ENCODE measurements at places on chromosomes 2 and 18. TPM values are rescaled to one million over a fixed set of nuclear protein-coding genes. Genes with fewer than 3 reads are reported as not detected.

DNA sequence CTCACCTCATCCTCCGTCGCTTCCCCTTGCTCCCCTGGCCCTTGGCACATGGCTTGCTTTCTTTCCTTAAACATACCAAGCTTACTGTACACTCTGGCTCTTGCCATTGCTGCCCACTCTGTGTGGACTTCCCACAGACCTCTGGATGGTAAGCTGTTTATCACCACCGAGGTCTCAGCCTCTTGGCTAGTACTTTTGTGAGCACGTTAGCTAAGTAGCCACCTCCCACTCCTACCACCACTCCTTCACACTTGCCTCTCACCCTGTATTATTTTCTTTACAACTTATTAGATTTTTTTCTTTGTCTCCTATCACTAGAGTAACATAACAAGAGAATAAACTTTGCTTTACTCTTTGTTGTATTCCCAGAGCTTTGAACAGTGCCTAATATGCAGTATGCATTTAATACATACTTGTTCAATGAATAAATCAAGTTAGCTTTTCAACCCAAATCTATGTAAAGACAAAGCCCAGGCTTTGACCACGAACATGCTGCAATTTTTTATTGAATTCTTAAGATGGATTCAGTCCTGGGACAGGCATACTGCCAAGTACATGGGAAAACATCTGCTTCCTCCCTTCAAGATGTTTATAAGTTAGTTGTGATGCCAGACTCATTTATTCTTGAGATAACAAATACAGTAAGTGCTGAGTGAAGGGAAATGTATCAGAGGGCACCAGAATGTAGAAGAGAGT lies 25.0 kb upstream of the MSGN1 start:
- DNase-seq, result no peak

GRCh38 chr2:159753797-159754196 lies 41.5 kb downstream of the MARCHF7 start:
- DNase-seq, result no peak

ZEB2 gene
- total RNA-seq, result 15.1 TPM

GRCh38 chr2:120884472-120885290 lies 149.0 kb downstream of the GLI2 start:
- no peak for DNase-seq

DNA sequence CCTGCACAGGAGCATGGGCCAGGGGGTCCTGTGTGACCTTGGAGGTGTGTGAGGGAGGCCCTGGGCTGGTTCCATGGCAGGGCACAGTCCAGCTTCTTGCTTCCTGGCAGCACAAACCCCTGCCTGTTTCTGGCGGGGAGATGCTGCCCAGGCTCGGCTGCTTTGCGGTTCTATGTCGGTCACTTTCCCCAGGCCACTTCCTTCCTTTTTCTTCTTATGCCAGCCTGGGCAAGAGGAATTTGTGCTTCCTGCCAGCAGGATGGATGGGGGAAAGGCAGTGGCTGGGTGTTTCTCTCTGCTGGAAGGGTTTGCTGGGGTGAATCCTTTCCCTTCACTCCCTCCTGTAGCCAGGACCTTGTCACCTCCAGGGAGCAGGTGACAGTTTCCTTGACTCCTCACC lies 24.3 kb downstream of the ASAP2 start:
- DNase-seq, result peak; percentile 59

HIBCH gene
- total RNA-seq, result 18.5 TPM

DNA sequence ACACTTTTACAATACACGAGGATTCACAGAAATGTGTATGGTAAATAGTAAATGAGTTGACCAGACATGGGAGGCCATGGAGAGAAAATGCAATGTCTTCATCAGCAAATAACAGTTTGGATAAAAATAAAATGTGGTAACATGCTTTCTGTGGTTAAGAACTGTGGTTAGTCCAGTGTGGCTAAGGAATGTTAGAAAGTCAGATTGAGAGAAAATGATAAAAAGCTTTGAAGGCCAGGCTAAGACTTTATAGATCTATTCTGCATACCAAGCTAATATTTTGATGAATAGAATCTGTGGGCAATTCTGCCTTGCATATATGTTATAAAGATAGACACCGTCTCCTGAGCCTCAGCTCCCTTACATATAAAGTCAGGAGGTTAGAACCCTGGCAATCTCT lies 215.9 kb downstream of the SOX11 start:
- DNase-seq, result no peak

DNA sequence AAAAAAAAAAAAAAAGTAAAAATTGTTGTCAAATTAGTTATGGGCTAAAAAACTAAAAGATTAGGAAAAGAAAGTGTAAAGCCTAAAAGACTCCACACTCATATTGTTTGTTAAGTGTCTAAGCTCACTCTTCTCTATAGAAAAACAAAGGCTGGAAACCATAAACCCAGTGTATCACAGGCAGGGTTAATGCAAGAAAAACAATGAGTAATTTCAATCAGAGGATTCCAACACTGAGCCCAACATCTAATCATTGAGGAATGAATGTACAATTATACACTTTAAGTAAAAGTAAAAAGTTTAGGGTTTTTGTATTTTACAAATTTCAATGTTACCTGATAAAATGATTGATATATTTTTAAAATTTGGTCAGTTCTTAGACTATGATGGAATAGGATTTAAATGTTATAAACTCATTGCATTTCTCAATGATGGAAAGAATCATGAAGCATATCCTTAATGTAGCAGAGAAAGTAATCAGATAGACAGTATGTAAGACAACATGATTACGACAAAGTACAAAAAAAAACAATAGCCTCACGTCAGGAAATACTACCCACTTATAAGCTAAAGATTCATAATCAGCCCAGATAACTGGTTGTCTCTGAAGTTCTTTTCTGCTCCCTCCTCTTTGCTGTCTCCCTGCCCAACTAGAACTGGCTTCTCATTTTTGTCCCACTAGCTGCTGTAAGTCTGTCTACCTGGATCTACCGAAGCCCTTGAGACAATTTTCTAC lies 44.5 kb upstream of the SP3 start:
- DNase-seq, result peak; percentile 38

- DNase-seq, result no peak
Observed at GRCh38 chr2:235914756-235915155, 253.4 kb downstream of the GBX2 start.

DNA sequence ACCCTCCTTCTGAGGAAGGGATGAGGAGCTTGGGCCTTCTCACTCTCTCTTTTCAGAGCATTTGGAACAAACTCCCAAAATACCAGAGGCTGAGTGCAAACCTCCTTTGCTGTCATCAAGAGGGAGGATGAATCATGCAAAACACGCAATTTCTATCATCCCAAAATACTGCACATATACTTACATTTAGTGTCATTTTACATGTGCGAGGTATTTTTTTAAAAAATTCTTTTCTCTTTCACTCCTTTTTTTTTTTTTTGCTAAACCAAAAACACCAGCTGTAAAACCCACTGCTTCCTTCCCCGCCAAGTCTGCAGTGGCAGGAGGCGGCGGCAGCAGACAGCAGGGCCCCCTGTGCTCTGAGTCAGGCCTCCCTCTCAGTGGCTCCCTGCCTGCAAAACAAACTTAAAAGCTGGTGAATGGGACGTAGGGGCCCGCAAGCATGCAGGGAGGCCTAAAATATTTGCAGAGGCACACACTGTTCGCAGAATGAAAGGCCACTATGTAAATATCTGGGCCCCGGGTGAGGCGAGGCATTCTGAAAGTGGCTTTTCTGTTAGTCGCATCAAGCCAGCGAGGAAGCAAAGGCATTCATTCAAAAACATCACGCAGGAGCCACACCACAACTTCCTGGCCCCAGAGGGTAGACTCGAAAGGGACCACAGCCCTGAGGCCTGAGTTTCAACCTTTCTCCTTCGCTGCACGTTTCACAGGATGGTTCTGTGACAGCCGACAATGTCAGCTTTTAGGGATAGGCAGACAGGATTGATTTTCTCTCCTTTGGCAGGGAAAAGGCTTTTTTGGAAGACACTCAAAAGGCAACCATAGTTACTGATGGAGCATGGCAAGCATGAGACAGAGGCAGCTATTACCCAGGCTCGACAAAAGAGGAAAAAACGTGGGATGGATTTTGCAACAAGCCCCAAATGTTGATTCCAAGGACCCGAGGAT lies 73.4 kb downstream of the ACTR2 start:
- DNase-seq, result peak; percentile 87

DNA sequence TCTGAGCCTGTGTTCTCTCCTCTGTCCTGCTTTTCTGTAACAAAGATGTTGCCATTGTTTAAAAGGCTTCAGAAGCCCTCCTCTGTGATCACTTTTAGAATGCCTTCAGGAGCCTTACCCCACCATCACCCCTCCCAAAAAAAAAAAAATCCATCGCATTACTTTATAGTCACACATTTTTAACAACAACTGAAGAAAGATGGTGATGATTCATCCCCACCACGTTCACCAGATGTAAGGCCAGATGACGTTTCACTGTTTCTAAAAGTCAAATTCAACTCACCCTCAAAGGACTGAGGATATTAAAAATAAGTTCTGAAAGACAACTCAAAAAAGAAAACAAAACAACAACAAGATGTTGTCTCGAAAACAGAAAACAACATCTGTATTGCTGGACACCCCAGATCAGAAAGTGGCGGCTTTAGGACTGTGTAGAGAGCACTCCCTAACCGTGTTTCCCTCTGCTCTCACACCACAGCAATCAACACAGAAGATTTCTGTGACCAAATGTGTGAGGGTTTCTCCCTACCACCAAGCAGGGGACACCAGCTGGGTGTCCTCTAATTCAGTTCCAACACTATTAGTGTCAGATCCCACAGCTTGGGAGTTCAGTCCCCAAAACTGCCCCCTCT lies 61.9 kb upstream of the CREB1 start:
- DNase-seq, result peak; percentile 38

UGT1A3 gene
- not detected for total RNA-seq

SERPINB3 gene
- total RNA-seq, result not detected

- DNase-seq, result no peak
Observed at GRCh38 chr2:8538931-8539621, 142.8 kb upstream of the ID2 start.

DNA sequence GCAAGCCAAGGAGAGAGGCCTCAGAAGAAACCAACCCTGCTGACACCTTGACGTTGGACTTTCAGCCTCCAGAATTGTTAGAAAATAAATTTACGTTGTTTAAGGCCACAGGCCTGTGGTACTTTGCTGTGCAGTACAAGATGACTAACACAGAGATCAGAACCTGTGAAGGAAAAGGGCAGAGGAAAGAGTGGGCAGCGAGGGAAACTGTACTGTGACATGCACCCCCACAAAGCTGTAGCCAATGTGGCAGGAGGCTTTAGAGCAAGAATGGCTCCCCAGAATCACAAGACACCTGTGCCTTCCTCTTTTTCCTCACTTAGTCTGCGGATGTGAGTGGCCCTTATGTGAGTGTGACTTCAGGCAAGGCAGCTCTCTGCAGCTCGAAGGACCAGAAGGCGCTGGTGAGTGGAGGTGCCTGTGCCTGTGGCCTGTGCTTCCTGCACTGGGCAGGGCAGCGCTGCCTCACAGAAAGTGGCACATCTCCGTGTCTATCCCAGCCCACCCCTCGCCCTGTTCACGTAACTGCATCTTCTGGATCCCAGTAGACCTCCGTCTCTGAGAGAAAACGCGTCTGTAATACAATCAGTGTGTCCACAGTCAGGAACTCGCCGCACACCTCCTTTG lies 89.5 kb downstream of the MRPS9 start:
- no peak for DNase-seq

GRCh38 chr2:16010951-16011620 lies 70.7 kb downstream of the MYCN start:
- DNase-seq, result no peak

GRCh38 chr2:48105848-48106247 lies 199.6 kb upstream of the FBXO11 start:
- DNase-seq, result no peak

- DNase-seq, result no peak
Observed at GRCh38 chr2:77839102-77839501, 316.9 kb upstream of the LRRTM4 start.

DNA sequence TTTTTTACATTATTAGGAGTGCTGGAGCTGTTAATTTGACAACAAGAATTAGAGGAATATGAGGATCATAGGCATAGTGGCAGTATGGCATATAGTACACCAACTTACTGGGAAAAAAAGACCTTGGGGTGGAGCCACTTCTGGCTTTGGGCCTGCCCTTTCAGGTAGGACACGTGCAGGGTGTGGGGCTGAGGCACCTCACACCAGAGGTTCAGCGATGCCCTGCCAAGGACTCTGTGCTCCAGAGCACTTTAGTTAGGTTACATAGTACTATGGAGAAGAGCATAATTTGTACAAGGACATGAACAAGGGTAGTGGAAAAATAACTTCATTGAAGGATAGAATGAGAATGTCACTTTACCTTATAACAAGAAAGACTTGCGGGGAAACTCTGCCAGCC lies 77.1 kb upstream of the CD302 start:
- DNase-seq, result no peak

DNA sequence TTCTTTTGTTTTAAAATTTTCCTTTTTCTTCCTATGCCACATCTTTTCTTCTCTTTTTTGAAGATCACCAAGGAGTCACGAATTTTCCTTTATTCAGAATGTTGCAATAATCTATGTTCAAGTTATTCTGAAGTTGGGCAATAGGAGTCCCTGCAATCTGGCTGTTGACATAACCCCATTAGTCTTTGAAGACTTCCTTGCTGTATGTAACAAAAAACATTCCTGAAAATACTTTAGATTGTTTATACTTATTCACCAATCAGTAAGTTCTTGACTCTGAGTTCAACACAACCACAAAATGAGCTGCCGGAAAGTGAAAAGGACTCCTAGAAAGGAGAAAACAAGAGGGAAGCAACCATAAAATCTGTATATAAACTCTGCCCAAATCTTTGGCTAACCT lies 62.8 kb downstream of the TMEM237 start:
- no peak for DNase-seq

MAB21L4 gene
- total RNA-seq, result not detected
